ENCODE measurements at places on chromosomes 6 and 20.

GRCh38 chr20:20499439-20499838, 131.5 kb downstream of the INSM1 start:
- DNase-seq = no peak

- no peak for DNase-seq
Observed at GRCh38 chr6:39055661-39056060, 7.1 kb downstream of the GLP1R start.

- no peak for DNase-seq
Observed at GRCh38 chr6:14381829-14382677, 264.5 kb downstream of the CD83 start.

- peak; percentile 93 for DNase-seq
Observed at GRCh38 chr6:40376113-40376650, 211.0 kb downstream of the LRFN2 start.

DNA sequence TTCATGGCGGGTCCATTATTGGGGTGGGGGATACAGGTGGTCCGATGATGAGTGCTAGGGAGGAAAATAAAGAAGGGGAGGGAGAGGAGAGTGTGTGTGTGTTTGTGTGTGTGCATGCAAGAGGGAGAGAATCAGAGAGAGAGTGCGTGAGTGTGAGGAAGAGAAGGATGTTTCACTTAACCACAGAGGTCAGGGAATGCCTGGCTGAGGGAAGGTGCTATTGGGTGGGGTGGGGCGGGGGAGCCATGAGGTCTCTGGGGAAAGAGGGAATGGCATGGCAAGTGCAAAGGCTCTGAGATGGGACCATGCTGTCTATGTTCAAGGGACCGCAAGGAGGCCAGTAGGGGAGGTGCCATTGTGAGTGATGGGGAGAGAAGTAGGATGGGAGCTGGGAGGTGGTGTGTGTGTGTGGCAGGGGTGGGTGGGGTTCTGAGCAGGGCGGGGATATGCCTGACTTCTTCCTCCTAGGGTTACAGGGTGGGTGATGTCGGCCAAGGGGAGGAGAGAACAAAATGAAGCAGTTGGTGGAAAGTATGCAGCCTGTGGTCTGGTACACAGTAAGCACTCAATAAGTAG, 23.0 kb downstream of the CEBPB start:
- no peak for DNase-seq

DNA sequence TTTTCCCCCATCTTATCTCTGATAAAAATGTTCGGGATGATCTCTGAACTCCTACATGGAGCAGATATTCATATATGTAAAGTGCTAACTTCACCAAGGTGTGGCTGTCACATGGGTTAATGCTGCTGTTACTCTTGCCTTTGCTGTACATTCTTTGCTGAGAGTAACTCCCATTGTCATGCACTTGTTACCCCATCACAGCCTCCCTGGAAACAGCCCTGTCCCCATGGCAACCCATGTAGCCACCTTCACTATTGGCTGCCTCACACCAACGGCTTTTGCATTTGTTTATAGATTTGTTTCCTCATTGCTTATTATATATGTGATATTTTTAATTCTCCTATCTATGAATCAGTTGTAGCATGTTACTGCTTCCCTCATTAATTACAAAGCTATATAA, 17.3 kb upstream of the IBTK start:
- no peak for DNase-seq

DNA sequence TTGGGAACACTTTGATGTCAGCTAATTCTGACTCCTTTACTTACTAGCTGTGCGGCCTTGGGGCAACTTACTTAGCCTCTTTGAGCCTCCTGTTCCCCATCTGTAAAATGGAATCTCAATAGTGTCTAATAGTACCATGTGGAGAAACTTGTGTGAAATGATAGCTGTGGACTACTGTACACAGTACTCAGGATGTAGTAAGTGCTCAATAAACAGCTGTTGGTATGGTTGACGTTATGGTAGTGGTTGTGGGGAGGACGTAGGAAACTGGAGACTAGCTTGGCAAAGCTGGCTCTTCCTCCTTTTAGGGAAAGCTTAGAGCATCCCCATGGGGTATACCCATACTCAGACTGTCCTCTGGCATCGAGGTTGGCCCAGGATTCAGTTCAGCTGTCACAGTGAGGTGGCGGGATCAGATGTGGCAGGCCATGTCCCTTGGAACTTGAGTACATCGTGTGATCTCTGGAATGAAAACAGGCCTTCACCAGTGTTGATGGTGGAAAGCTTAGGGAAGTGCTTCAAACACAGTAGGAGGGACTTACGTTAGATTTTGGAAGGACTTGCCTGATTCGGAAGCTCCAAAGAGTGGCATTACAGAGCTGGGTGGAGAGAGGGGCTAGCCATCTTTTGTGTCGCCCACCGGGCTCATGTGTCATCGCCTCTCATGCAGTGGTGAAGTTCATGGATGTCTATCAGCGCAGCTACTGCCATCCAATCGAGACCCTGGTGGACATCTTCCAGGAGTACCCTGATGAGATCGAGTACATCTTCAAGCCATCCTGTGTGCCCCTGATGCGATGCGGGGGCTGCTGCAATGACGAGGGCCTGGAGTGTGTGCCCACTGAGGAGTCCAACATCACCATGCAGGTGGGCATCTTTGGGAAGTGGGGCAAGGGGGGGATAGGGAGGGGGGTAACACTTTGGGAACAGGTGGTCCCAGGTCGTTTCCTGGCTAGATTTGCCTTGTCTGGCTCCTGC, 7.1 kb downstream of the VEGFA start:
- no peak for DNase-seq

- no peak for DNase-seq
Observed at GRCh38 chr6:133969921-133970295, 16.9 kb downstream of the TBPL1 start.

GRCh38 chr6:82419132-82419581, 55.5 kb downstream of the TPBG start:
- no peak for DNase-seq

DNA sequence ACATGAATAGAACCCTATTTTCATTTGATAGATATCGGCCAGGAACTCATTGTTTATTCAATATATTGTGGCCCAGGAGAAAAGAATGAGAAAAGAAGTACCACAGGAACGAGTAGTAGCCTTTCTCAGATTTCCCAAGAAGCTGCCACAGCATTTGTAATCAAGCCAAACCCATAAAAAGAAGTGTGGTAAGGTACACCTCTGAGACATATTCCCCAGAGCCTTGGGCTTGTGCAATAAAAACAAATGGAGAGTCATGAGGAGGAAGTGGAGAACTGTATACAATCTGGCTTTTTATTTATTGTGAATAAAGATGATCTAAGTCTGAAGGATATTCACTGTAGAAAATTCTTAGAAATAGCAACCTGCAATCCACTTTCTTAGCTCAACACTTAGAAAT, 36.7 kb downstream of the KIF6 start:
- no peak for DNase-seq

DNA sequence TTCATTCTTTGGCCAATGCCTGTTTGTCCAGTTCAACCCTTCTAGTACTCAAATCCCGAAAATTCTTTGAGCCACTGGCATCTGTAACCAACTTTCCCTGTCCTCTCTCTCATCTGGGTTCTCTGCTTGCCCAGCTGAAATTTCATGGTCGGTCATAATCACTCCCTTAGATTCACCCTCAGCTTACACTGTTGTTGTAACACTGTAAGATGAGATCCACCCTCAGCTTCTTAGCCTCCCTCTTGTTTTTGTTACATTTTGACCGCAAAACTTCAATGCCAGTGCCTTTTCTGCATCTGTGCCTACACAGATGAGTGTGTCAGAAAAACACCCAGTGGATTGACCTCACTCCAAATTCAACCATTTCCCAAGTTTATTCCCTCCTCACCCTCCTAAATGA, 291.1 kb upstream of the AGPAT4 start:
- no peak for DNase-seq

- peak; percentile 12 for DNase-seq
Observed at GRCh38 chr6:168089186-168090063, 10.4 kb upstream of the FRMD1 start.

- DNase-seq = no peak
Observed at GRCh38 chr20:57001126-57001767, 265.2 kb downstream of the BMP7 start.

GRCh38 chr6:3867641-3868502, 18.7 kb downstream of the FAM50B start:
- no peak for DNase-seq

GRCh38 chr20:11034025-11034424, 360.2 kb upstream of the JAG1 start:
- DNase-seq = no peak

GRCh38 chr20:57958050-57958420, 248.2 kb upstream of the PMEPA1 start:
- DNase-seq = no peak

DNA sequence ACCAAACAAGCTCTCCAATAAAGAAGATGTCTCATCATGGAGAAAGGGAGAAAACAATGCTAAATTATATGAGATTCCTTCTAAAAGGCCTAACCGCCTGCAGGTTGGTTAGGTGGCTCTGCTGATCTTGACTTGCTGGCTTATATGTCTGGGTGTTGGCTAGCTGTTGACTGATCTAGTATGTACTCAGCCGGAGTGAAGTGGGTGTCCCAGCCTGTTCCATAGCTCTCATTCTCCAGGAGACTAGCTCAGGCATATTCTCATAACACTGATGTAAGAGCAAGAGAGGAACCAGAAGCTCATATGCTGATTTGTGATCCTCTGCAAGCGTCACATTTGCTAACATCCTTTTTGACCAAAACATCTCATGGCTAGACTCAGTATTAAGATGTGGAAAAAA, 473.0 kb downstream of the BMP2 start:
- DNase-seq = peak; percentile 36

- no peak for DNase-seq
Observed at GRCh38 chr20:18263723-18264122, 24.6 kb upstream of the ZNF133 start.

GRCh38 chr6:11824986-11825385, 46.4 kb upstream of the ADTRP start:
- no peak for DNase-seq

DNA sequence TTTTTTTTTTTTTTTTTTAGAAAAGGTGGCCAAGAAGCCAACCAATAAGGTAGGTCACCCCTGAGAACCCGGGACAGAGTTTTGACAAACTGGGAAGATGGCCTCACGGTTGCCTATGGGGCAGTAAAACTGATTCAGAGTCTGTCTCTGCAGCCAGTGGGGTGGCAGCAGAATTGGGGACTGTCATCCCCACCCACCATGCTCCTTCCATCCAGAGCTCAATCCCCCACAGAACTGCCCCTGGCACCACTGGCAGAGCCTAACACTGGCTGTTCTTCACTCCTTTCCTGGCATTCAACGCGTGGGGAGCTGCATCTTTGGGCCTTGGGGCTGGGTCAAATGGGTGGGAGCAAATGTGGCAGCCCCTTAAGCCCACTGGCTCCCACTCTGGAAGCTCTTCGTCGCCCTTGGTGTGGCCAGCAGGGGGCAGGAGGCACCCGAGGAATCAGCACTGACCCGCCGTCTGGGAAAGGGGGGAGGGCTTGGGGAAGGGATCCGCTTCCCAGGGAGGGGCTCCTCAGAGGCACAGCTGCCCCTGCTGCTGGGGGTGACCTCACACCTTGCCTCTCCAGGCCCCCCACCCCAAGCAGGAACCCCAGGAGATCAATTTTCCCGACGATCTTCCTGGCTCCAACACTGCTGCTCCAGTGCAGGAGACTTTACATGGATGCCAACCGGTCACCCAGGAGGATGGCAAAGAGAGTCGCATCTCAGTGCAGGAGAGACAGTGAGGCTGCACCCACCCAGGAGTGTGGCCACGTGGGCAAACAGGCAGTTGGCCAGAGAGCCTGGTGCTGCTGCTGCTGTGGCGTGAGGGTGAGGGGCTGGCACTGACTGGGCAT, 10.4 kb downstream of the CD40 start:
- DNase-seq = no peak

GRCh38 chr20:52823303-52823702, 148.9 kb upstream of the TSHZ2 start:
- DNase-seq = no peak

GRCh38 chr20:49951151-49951550, 15.0 kb downstream of the RNF114 start:
- DNase-seq = no peak

- no peak for DNase-seq
Observed at GRCh38 chr20:36312724-36313441, 6.7 kb downstream of the DLGAP4 start.

DNA sequence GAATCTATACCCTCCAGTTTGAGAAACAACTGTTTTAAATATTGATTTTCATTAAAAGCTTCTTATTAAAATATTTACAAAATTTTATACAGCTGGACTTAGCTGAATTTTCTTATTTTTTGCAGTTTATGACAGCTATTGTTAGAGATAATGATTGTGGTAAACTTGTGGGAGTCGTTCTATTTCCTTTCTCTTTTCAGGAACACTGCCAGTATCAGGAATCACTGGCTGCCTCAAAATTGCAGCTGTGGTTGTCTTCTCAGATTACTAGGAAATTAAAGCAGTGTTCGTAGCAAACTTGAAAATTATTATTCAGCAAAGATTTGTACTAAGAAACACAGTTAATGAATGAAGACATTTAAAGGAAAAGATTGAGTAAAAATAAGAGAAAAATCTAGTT, 311.0 kb downstream of the CENPW start:
- no peak for DNase-seq

DNA sequence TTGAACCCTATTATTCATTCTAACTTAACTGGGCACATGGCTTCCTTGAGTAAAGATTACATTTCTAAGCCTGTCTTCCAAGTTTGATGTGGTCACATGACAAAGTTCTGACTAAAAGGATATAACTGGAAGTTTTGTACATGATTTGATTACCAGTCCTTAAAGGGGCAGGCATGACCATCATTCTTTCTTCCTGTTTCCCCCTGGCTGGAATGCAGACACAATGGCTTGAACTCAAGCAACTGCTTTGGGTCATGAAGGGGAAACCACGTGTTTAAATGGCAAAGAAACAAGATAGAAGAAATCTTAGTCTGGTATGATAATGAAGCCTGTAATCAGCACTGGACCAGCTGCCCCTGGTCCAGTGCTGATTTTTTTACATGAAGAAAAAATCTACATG, 15.6 kb upstream of the SHLD1 start:
- no peak for DNase-seq

DNA sequence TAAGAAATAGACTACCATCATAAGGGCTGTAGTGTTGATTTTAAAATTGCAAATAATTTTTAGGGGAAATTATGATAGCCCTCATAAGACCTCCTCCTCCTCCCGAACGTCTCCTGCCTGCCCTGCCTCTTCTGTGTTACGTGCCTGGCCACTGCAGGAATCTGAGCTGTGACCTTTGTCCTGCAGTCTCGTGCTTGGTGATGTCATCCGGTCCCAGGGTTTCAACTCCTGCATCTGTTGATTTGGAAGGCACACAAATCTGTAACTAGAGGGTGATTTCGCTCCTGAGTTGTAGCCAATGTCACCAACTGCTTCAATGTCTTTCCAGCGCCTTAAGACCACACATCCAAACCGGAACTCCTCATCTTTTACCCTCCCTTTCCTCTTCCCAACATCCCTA, 163.2 kb downstream of the AIG1 start:
- DNase-seq = no peak

DNA sequence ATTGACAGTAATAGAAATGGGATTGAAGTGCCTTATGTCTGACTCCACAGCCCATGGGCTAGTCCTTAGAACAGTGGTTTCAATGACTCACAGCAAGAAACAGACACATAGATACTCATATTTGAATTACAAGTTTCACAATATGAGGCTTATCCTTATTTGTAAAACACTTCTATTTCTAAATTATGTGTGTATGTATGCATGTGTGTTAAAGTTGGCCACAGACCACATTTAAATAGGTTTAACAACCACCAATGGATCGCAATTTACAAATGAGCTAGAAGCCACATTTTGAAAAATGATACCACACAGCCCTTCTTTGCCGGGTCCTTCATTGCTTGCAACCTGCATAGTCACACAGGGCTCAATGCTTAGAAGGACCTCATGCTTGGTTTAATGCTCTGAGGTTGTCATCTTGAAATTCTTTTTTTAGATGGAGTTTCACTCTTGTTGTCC, 157.8 kb upstream of the PREP start:
- no peak for DNase-seq

Data from NCI-H2029 treated with DMSO at 0.1 percent for 48 hours (cell line).